ENCODE measurements at places on chromosomes 3 and 15.

GRCh38 chr3:60424034-60424433 is 827.2 kb downstream of the FHIT start:
- no peaks in the 10 kb centered on the region for H3K4me1 ChIP-seq
- H3K4me3 ChIP-seq, result no peak overlapping the region
- DNase-seq, result no peak
- no peak overlapping the region for H3K27ac ChIP-seq
- no peaks in the 10 kb centered on the region for H3K36me3 ChIP-seq

DNA sequence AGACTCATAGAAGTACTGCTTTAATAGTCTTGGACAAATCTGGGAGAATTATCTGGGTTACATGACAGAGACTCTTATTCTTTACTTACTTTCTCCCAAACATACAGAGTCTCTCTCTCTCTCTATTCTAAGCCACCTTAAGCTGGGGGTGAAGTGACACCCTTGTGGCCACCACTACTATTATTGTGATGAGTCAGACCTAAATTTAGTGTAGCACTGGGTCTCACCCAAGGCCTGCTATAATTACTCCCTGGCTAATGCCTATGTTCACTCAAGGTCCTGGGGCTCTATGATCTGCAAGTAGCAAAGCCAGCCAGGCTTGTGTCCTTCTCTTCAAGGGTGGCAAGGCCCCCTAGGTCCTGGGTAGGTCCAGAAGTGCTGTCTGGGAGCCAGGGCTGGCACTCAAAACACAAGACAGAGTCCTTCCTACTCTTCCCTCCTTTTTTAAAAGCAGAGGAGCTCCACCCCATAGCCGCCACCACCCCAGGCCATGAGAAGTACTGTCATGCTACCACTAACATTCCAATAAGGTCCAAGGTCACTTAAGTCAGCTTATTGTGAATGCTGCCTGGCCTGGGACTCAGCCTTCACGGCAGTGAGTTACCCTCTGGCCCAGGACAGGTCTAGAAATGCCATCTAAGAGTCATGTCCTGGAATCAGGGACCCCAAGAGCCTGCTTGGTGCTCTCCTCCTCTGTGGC is 183.6 kb downstream of the POLQ start:
- no peak overlapping the region for H3K4me3 ChIP-seq
- no peak overlapping the region for H3K27ac ChIP-seq
- H3K4me1 ChIP-seq, result no peaks in the 10 kb centered on the region
- H3K36me3 ChIP-seq, result no peaks in the 10 kb centered on the region
- DNase-seq, result no peak

DNA sequence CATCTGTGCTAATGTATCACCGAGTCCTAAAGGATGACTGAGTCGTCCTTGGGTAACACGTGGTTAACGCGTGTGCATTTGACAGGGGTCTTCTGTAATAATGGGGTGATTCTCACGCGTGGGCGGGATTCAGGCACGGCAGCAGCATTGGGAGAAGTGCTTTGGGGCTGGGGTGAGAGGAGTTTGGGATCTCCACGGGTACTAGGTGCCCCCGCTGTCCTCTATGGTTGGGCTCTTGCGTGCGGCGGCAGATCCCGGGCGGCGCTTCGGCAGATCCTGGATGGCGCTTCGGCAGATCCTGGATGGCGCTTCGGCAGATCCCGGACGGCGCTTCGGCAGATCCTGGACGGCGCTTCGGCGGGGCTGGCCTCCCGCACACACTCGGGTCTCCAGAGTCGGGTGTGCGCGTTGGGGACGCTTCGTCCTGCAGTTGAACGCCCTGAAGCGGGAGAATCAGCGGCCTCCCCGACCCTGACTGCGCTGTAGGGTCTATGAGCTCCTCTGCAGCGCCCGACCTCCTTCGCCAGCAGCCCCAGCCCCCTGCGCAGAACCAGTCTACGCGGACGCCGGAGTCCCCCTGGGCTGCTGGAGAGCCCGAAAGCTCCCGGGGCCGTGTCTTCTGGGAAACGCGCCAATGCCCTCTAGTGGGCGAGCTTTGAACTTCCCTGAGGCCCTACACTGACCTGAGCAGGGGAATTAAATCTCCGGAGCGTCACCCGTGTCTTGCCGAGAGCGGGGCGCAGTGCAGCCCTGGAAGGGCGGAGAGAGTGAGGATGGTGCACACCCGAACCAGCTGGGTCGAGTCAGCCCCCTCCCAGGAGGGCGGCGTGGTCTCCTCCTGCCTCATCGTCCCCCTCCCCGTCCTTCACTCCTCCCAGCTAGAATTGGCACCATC is 48.1 kb upstream of the EPHB3 start:
- H3K27ac ChIP-seq, result no peak overlapping the region
- H3K27me3 ChIP-seq, result peaks cover 89% of the 10 kb centered on the region
- peaks cover 10% of the 10 kb centered on the region for H3K36me3 ChIP-seq
- peak; percentile 60 for DNase-seq
- peak overlapping the region; percentile 80 for H3K4me3 ChIP-seq
- H3K4me1 ChIP-seq, result peaks cover 12% of the 10 kb centered on the region

GRCh38 chr3:177764377-177764912 is 567.2 kb upstream of the TBL1XR1 start:
- H3K27me3 ChIP-seq, result no peaks in the 10 kb centered on the region
- H3K27ac ChIP-seq, result no peak overlapping the region
- DNase-seq, result no peak
- no peaks in the 10 kb centered on the region for H3K36me3 ChIP-seq
- no peaks in the 10 kb centered on the region for H3K4me1 ChIP-seq
- H3K4me3 ChIP-seq, result no peak overlapping the region

GRCh38 chr15:62858343-62858742 is 184.2 kb upstream of the TPM1 start:
- DNase-seq, result no peak
- H3K4me1 ChIP-seq, result peaks cover 2% of the 10 kb centered on the region
- H3K27me3 ChIP-seq, result peaks cover 35% of the 10 kb centered on the region
- H3K4me3 ChIP-seq, result no peak overlapping the region
- H3K36me3 ChIP-seq, result no peaks in the 10 kb centered on the region

GRCh38 chr3:133938770-133939462 is 43.2 kb upstream of the RAB6B start:
- no peaks in the 10 kb centered on the region for H3K36me3 ChIP-seq
- no peak overlapping the region for H3K4me3 ChIP-seq
- DNase-seq, result no peak
- H3K4me1 ChIP-seq, result peaks cover 6% of the 10 kb centered on the region
- no peak overlapping the region for H3K27ac ChIP-seq

- H3K27ac ChIP-seq, result no peak overlapping the region
- peaks cover 8% of the 10 kb centered on the region for H3K36me3 ChIP-seq
- H3K4me3 ChIP-seq, result peak overlapping the region; percentile 32
- no peak for DNase-seq
Observed at GRCh38 chr3:127457546-127458145, 132.9 kb downstream of the TPRA1 start.

GRCh38 chr3:171454041-171454440 is 6.2 kb downstream of the TNIK start:
- H3K4me1 ChIP-seq, result peaks cover 50% of the 10 kb centered on the region
- peaks cover 3% of the 10 kb centered on the region for H3K36me3 ChIP-seq
- no peak overlapping the region for H3K27ac ChIP-seq
- no peak overlapping the region for H3K4me3 ChIP-seq
- H3K27me3 ChIP-seq, result no peaks in the 10 kb centered on the region
- no peak for DNase-seq

DNA sequence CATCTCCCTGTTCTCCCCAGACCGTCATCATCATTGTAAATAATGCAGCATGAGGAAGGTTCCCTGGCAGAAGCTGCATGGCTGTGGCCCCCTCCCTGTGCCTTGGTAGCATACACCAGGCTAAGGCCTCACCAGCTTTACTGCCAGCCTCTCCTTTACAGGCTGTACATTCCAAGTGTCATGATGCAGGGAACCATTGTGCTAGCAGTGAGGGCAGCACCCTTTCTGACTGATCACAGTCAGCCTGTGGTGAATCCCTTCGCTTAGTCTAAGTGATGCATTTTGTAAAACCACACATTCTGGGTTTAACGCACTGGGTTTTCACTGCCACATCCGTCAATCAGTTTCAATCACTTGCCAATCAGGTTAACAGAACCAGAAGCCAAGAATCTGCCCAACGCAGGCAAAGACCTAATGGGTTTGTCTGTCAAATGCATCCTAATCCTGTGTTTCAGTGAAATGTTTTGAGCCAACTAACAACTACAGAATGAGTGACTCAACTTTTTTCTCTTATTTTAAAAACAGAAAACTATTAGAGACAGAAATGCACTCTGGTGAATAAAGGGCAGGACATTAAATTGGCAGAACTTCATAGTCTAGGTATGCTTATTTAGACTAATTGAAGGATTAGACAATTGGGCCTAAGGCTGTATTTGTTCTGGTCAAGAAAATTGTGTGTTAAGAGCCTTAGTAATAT is 225.9 kb upstream of the DPH6 start:
- H3K36me3 ChIP-seq, result no peaks in the 10 kb centered on the region
- no peak for DNase-seq
- no peaks in the 10 kb centered on the region for H3K4me1 ChIP-seq
- peaks cover 2% of the 10 kb centered on the region for H3K27me3 ChIP-seq
- no peak overlapping the region for H3K27ac ChIP-seq

- no peak for DNase-seq
- H3K4me3 ChIP-seq, result no peak overlapping the region
- H3K27me3 ChIP-seq, result peaks cover 15% of the 10 kb centered on the region
- H3K4me1 ChIP-seq, result peaks cover 3% of the 10 kb centered on the region
Observed at GRCh38 chr3:120568598-120568997, 27.5 kb upstream of the NDUFB4 start.

DNA sequence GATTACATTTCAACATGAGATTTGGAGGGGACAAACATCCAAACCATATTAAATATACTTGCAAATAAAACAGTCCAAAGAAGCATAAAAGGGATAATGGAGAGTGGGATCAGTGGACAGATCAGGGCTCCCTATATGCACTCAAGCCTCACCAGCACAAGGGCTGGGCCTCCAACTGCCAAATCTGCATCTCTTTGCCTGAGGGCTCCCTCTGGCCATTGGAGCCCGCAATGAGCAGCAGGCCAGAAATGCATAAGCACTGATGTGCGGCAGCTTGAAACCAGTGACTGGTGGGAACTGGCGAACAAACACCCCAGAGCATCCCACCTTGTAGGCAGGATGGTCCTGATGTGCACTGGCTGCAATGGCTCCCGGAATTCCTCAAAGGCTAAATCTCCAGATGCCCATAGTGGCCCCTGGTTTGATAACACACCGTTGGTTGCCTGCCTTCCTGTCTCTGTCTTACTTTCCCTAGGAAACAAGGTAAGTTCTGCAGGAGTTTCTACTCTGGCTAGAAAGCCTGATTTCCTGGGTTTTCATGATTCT is 55.9 kb upstream of the POMGNT2 start:
- peaks cover 21% of the 10 kb centered on the region for H3K4me1 ChIP-seq
- no peak for DNase-seq
- no peaks in the 10 kb centered on the region for H3K27me3 ChIP-seq
- H3K4me3 ChIP-seq, result no peak overlapping the region

- H3K36me3 ChIP-seq, result peaks cover 3% of the 10 kb centered on the region
- peak overlapping the region; percentile 10 for H3K4me3 ChIP-seq
- H3K27me3 ChIP-seq, result peaks cover 62% of the 10 kb centered on the region
Observed at GRCh38 chr3:170584585-170585007, 1.3 kb downstream of the SLC7A14 start.

GRCh38 chr3:16203671-16204629 is 29.5 kb downstream of the GALNT15 start:
- H3K4me3 ChIP-seq, result no peak overlapping the region
- peaks cover 9% of the 10 kb centered on the region for H3K36me3 ChIP-seq
- no peak overlapping the region for H3K27ac ChIP-seq
- peaks cover 45% of the 10 kb centered on the region for H3K27me3 ChIP-seq

GRCh38 chr15:27635916-27636315 is 463.2 kb downstream of the OCA2 start:
- H3K4me3 ChIP-seq, result no peak overlapping the region
- no peaks in the 10 kb centered on the region for H3K27me3 ChIP-seq
- no peak overlapping the region for H3K27ac ChIP-seq
- H3K4me1 ChIP-seq, result no peaks in the 10 kb centered on the region
- DNase-seq, result no peak
- H3K36me3 ChIP-seq, result no peaks in the 10 kb centered on the region

DNA sequence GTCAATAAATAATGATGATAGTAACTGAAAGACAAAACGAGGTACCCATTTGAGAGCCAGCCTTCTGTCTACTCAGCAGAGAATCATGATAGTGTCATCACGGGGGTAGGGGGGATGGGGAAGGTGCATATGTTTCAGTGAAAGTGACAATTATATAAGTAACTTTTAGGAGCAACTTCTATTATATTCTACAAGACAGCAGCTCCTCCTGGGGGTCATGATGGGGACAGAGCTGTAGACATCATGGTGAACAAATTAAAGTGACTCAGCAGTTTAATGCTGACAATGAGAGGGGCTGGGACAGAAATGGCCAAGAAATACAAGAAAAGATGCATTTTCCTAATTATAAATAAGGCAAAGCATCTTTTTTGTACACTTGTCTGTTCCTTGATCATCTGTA is 11.8 kb downstream of the CAPN3 start:
- H3K27ac ChIP-seq, result no peak overlapping the region
- H3K27me3 ChIP-seq, result no peaks in the 10 kb centered on the region
- no peaks in the 10 kb centered on the region for H3K36me3 ChIP-seq
- H3K4me1 ChIP-seq, result no peaks in the 10 kb centered on the region

GRCh38 chr15:95417761-95418160 is 912.7 kb upstream of the NR2F2 start:
- no peak for DNase-seq
- no peaks in the 10 kb centered on the region for H3K4me1 ChIP-seq
- no peaks in the 10 kb centered on the region for H3K36me3 ChIP-seq
- no peaks in the 10 kb centered on the region for H3K27me3 ChIP-seq
- H3K4me3 ChIP-seq, result no peak overlapping the region
- no peak overlapping the region for H3K27ac ChIP-seq

DNA sequence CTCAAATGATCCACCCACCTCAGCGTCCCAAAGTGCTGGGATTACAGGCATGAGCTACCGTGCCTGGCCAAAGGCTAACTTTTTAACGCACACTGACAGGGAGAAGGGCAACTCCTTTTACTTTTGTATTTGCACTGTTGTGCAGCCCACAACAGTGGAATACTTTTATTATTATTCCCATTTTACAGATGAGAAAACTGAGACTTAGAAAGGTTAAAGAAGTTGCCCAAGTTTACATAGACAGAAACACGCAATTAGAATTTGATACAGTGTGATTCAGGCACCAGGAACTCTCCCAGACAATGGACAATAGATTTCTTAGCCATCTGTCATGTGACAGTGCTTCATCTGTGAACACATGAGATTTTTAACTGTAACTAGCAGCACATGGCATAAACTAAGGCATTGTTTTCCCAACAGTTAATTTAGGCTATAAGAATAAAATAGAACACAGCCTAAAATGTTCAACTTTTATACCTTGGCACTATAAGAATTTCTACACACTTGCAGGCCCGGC is 18.8 kb downstream of the STAG1 start:
- H3K4me1 ChIP-seq, result peaks cover 37% of the 10 kb centered on the region
- no peak for DNase-seq
- H3K27ac ChIP-seq, result no peak overlapping the region
- peaks cover 5% of the 10 kb centered on the region for H3K36me3 ChIP-seq
- no peak overlapping the region for H3K4me3 ChIP-seq
- H3K27me3 ChIP-seq, result no peaks in the 10 kb centered on the region

GRCh38 chr3:77324105-77324504 is 284.2 kb downstream of the ROBO2 start:
- H3K27me3 ChIP-seq, result no peaks in the 10 kb centered on the region
- DNase-seq, result no peak
- H3K4me3 ChIP-seq, result no peak overlapping the region
- no peaks in the 10 kb centered on the region for H3K4me1 ChIP-seq

GRCh38 chr3:136535906-136536305 is 216.3 kb downstream of the STAG1 start:
- peaks cover 5% of the 10 kb centered on the region for H3K36me3 ChIP-seq
- no peaks in the 10 kb centered on the region for H3K27me3 ChIP-seq
- H3K4me3 ChIP-seq, result no peak overlapping the region
- H3K4me1 ChIP-seq, result peaks cover 2% of the 10 kb centered on the region
- H3K27ac ChIP-seq, result no peak overlapping the region
- DNase-seq, result no peak
